Esophagus squamous epithelium (tissue), 5 donors: ENCODE measurements at places on chromosomes 5 and 9.

- DNase-seq: no peak
These were observed 110.1 kb downstream of the MARCHF3 start for GRCh38 chr5:126920291-126920690.

GRCh38 chr9:14018081-14018480 lies 295.9 kb downstream of the NFIB start:
- no peak for DNase-seq

DNA sequence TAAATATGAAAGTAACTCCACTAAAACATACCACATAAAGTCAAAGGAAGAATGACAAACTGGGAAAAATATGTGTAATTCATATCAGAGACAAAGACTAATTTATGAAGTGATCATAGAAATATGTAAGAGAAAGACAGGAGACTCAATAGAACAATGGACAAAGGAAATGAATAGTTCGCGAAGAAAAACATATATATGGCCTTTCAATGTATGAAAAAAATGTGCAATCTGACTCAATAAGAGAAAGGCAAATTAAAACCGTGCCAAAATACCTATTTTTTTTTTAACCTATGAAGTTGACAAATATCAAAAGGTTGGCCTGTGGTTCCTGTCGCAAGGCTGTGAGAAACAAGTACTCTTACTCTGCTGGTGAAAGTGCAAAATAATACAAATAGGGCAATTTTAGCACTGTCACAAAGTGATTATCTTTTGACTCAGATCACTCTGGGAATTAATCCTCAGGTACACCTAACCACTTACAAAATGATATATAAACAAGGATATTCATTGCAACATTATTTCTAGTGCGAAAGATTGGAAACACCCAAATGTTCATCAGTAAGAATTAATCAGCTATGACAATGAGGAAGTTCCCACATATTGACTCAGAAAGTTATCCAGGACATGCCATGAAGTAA lies 3.7 kb downstream of the C9 start:
- DNase-seq: no peak

DNA sequence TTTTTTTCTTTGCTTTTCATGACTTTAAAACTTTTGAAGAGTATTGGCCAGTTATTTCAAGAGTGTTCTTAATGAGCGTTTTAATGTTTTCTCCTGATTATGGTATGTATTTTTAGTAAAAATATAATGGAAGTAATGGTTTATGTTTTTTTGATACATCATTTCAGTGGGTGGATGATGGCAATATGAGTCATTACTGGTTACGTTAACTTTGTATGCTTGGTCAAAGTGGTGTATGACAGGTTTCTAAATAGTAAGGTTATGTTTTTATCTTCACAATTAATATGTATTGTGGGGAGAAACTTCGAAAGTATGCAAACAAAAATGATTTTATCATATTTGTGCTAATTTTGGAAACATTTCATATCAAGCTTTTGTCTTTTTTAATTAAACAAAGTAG lies 176.7 kb upstream of the PRDM9 start:
- no peak for DNase-seq

DNA sequence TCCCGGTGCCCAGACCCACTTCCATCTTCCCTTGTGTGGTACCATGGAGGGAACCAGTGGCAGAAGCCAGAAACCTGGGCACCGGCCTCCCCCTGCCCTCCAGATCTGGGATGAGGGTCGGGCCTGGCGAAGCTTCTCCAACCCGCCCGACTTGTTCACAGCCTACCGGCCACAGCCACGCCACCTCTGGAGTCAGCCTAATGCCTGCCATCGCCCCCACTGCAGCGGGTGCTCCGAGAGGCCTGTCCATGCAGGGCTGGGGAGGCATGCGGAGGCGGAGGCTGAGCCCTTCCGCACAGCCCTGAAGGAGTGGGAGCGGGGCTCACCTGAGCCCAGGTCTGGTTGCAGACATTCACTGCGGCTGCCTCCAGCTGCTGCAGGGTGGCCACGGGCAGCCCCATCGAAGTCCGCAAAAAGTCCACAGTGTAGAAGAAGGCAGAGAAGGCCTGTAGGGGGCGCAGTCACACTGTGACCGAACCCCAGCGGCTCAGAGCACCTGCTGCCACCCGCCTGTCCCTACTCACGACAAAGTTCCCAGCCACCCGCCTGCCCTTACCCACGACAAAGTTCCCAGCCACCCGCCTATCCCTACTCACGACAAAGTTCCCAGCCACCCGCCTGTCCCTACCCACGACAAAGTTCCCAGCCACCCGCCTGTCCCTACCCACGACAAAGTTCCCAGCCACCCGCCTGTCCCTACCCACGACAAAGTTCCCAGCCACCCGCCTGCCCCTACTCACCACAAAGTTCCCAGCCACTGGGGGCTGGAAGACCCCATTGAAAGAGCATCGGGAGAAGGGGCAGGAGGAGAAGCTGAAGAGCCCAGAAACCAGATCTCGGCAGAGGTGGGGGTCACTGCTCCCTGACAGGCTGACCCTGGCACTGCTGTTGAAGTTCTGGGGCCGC lies 3.8 kb upstream of the NPDC1 start:
- no peak for DNase-seq

DNA sequence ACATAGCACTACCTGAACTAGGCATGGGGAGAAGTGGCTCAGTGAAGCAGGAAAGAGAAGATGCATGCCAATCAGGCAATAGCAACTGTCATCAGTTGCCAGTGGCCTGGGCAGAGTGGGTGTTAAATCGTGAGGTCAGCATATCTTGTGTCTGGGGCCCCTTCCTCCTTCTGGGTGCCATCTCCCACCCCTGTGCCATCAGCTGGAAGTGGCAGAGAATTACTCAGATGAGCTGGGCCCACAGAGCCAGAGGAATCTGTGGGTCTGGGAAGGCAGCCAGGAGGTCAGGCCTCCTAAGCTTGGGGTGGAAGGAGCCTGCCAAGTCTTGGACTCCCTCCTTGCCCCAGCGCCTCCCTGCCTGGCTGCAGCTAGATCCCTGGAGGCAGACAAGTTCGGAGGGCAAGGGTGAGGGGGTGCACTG lies 66.5 kb downstream of the GALNT12 start:
- no peak for DNase-seq

- no peak for DNase-seq
These were observed 104.1 kb downstream of the CD180 start for GRCh38 chr5:67092535-67092934.

- no peak for DNase-seq
These were observed 102.2 kb downstream of the PARP8 start for GRCh38 chr5:50768634-50769033.

DNA sequence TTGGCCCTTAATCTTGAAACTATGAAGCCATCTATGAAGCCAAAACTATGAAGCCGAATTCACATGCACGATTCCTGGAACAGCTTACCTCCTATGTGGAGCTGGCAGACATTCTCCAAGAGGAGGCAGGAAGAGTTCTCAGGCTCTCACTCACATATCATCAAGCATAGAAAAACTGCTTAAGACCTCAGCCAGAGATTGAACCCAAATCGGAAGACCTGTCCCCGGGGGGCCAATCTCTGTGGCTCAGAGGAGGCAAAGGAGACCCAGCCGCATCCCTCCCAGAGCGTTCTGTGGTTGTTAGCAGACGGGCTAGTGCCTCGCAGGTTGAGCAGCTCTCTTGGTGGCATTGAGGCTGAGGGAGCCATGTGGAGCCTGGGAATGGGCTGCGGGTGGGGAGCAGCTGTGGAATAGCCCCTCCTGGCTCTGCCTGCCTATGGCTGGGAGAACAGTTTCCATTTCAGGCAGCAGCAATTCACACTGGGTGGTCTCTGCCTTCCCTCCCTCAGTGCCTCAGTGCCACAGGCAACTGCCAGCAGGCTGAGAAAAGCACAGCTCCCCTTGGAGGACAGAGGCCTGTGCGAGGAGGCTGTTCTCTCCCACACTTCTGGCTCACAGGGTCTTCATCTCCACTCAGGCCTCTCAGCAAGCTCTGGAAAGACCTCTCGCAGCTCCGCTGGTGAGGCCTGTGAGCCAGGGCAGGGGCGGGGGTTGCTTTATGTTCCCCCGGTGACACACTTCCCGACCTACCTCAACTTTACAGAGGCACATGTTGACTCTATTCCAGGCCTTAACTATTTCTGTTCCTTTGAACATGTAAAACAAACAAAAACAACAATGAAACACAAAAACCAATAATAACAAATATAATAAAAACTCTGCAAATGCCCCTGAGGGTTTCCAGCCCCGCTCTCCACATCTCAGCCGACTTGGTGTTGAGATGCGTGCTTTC lies 17.4 kb upstream of the TMEM174 start:
- no peak for DNase-seq

DNA sequence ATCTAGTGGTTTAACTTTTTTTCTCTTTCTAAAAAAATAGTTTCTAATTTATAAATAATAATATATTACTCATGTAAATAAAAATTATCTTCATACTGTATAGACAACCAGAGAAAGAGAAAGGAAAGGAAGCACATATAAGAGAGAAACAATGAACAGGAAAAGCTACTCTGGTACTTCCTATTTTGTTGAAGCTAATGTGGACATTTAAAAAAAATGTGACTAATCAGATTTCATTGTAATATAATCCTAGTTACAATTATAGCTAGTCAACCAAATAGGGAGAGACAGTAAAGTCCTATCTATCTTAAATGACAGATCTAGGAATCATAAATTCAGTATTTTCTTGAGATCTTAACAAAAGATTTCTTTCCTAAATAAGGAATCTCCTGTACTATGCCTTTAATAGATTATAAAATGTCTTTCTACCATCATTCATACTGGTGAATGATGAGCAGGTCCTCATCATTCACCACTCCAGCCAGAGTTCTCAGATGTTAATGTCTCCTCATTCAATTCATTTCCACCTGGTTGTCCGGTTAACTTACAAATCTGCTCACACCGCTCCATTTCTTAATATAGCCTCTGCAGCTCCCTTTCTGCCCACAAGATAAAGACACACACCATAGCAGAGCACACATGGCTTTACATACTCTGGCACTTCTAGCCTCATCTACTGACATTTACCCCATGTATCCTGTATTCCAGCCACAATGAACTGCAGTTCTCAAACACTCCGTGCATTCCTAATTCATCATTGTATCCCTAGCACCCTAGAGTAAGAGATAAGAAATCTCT lies 30.9 kb downstream of the ZFR start:
- no peak for DNase-seq

GRCh38 chr9:114359801-114360200 lies 28.0 kb downstream of the AKNA start:
- DNase-seq: no peak

DNA sequence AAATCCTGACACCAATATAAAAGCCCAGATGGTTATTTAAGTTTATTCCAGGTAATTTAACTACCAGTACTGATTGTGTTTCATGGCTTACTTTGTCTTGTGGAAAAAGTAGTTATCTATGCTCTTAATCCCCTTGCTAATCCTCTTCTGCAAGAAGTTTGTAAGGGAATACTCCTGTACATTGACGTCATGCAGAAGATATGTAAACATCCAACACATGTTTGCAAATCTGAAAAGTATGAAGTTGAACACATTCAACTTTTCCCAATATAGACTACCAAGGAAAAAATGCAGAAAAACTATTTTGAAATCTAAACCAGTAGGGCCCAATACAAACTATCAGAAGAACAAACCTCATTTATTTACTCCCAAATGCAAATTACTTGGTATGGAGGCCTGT lies 56.3 kb upstream of the ELL2 start:
- DNase-seq: no peak

GRCh38 chr5:168042284-168043068 lies 249.0 kb upstream of the WWC1 start:
- no peak for DNase-seq

DNA sequence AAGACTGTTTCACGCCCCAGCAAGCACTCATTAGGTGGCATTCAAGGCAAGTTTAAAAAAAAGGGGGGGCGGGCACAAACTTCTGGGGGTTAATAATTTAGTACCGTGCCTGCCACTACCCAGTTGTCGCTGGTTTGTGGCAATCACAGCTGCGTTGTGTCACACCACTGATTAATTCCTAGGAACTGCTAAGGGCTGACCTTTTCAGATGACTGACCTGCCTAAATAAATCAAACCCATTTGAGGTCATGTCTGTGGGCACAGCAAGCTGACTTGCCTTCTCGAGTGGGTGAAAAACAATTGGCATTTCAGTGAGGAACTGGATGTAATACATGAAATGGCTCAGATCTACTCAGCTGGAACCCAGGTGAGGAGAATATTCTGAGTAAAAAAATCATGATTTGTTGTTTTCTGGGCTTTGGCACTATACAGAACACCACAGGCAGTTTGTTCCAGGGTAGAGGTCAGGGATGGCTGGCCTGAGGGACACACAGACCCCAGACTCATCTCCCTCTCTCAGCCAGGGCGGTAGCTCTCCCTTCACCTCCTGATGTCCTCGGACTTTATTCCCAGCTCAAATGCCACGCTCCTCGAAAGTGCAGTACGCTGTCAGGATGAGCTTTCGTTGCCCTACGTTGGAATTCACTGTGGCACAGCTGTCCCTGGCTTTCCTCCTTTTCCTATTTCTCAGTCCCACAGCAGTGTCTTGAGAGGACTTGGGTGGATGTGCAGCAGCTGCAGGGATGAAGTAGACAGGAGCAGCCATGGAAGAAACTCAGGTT lies 15.5 kb upstream of the MGAT1 start:
- DNase-seq: no peak

GRCh38 chr5:172144931-172145869 lies 42.8 kb downstream of the STK10 start:
- no peak for DNase-seq

- no peak for DNase-seq
These were observed 235.0 kb upstream of the NFIL3 start for GRCh38 chr9:91658513-91659105.

GRCh38 chr9:128062846-128063831 lies 4.0 kb downstream of the NAIF1 start:
- no peak for DNase-seq

GRCh38 chr5:137487600-137487999 lies 11.5 kb downstream of the SPOCK1 start:
- DNase-seq: no peak

DNA sequence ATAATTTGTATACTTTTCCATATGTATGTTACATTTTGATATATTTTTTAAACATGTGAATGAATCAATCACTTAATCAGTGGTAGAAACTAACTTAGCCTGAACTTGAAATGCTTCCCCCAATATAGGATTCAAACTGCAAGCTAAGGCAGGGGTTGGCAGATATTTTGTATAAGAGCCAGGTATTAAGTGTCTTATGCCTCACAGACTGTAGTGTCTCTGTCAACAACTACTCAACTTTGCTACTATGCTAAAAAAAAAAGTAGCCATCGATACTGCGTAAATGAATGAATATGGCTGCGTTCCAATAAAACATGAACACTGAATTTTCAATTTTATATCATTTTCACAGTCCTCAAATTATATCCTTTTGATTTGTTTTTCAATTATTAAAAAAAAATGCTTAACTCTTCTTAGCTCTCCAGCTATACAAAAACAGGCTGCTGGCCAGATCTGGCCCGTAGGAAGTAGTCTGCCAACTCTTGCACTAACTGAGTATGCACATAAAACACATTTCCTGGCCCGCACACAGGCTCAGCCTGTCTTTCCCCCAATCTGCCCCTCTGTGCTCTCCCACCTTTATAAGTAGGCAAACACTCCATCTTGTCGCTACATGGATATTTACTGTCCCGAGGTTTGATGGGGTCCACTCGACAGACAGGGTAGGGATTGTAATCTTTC lies 91.8 kb downstream of the SAXO1 start:
- no peak for DNase-seq

- DNase-seq: no peak
These were observed 134.0 kb upstream of the RASEF start for GRCh38 chr9:83196946-83197345.
